Fibroblast of skin of left quadriceps (primary cell): ENCODE measurements at places on chromosomes 6 and 20.

- no peak for DNase-seq
Measured at GRCh38 chr6:152293404-152293803, 343.8 kb downstream of the SYNE1 start.

DNA sequence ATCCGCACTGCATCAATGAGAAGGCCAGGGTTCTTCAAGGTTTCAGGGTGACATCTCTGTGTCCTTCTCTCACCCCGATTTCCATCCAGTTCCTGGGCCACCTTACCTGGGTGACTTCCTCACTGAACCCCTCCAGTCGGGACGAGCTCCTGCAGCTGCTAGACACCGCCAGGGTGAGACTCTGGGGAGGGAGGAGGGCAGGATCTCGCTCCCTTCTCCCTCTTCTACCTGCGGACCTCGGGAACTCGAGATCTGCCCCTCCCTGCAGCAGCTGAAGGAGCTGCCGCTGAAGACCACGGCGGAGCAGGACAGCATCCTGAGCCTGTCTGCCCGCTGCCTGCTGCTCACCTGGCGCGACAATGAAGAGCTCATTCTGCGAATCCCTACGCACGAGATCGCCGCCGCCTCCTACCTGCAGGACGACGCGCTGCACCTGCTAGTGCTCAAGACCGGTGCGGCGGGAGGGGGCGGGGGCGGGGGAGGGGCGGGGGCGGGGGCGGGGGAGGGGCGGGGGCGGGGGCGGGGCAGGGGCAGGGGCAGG is 7.5 kb downstream of the CCM2L start:
- no peak for DNase-seq

GRCh38 chr20:32216179-32217142 is 8.8 kb downstream of the POFUT1 start:
- DNase-seq, result no peak

GRCh38 chr6:7636151-7636550 is 46.2 kb downstream of the SNRNP48 start:
- DNase-seq, result no peak

GRCh38 chr6:96685702-96686101 is 122.8 kb downstream of the FHL5 start:
- no peak for DNase-seq

DNA sequence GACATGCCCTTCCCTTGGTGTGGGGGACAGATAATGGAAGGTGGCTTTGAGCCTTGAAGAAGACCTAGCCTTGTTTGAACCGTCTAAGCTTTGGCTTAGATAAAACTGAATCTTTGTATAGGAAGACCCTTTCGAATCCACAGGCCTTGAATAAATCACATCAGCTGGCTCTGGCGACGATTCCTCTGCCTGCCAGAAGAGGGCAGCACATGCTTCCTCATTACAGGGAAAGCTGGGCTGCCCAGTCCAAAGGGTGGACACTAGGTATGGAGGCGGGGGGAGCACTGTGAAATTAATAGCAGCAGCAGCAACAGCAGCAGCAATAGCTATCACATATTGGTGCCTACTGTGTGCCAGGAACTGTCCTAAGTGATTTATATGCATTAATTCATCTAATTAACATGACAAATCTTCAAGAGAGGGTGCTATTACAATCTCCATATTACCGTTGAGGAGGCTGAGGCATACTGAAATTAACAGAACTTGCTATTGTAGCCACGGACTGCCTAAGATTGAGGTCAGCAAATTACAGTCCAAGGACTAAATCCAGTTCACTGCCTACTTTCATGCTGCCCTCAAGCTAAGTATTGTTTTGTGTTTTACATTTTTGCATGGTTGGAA is 85.1 kb downstream of the CLIC5 start:
- DNase-seq, result no peak

DNA sequence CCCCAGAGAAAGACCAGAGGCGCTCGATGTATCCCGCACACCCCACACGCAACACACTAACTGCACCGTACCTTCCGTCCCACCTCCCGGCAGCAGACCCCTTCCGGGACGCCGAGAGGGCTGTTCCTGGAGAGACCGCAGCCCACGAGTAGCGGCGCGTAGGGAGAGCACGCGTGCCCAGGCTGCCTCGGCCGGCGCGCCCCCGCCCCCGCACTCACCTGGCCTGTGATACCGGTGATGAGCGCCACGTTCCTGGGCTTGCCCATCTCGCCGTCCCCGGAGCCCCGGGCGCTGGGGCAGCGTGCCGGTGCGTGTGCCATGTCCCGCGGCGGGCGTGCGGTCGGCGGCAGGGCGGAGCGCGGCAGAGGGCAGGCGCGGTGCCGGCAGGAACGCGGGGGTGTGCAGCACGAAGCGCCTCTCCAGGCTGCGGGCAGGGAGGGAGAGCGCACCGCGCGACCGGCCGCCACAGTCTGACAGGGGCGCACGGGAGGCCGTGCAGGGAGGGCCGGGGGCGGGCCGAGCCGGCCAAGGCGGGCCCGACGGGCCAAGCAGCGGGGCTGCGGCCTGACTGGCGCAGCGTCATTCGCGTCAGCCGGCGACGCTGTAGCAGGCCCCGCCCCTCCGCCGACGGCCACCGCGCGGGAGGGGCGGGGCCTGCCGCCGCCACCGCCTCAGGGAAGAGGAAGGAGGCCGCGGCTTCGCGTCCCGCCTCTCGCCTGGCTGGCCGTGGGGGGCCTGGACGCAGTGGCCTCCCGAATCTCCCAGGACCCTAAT is at the start of gene GMDS:
GMDS (minus strand) TSS at position 503 of the 774 bp plus-strand sequence.
- peak; percentile 76 for DNase-seq
